ENCODE measurements at places on chromosomes 1 and 21. TPM values are rescaled to one million over a fixed set of nuclear protein-coding genes. Genes with fewer than 3 reads are reported as not detected.

DNA sequence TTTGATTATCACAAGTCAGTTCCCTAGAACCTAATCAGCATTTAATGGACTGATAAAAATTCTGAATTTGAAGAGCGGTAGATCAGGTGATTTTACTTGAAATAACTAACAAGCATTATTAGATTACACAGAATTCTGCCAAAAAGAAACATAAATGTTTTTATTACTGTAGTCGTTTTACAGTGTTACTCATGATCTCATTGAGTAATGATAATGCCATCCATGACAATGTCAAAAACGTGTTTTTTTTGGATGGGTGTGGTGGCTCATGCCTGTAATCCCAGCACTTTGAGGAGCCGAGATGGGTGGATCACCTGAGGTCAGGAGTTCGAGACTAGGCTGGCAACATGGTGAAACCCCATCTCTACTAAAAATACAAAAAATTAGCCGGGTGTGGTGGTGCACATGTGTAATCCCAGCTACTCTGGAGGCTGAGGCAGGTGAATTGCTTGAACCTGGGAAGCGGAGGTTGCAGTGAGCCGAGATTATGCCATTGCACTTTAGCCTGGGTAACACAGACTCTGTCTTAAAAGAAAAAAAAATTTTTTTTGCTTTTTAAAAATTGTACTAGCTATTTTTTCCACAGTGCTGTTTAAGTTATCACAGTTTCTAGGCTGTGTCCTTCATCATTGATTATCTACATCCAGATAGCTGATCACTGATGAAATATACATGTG is 56.6 kb downstream of the LAMC1 start:
- H3K27ac ChIP-seq, result no peak overlapping the region
- H3K36me3 ChIP-seq, result no peaks in the 10 kb centered on the region
- H3K4me3 ChIP-seq, result no peak overlapping the region
- H3K27me3 ChIP-seq, result no peaks in the 10 kb centered on the region
- DNase-seq, result no peak

DNA sequence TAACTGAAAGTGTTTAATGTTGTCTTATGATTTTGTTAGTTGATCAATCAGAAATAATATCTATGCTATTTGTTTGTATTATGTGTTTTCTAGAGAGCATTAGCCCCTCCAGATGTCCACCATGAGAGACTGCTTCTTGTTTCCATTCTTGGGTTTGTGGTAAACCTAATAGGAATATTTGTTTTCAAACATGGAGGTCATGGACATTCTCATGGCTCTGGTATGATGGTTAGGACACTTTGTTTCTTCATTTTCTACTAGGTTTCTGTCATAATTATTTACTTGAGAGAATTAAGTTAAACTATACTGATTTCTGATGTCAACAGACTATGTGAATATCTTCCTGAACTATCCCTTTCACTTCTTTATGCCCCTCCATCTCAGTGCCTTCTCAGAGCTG is 16.1 kb downstream of the SLC30A7 start:
- H3K36me3 ChIP-seq, result peaks cover 14% of the 10 kb centered on the region
- H3K4me3 ChIP-seq, result no peak overlapping the region
- no peak for DNase-seq
- H3K4me1 ChIP-seq, result no peaks in the 10 kb centered on the region
- no peaks in the 10 kb centered on the region for H3K27me3 ChIP-seq

GRCh38 chr21:39984286-39984991 is 117.2 kb downstream of the PCP4 start:
- DNase-seq, result peak; percentile 3
- H3K4me3 ChIP-seq, result no peak overlapping the region
- H3K27me3 ChIP-seq, result no peaks in the 10 kb centered on the region
- no peaks in the 10 kb centered on the region for H3K4me1 ChIP-seq

SLC44A5 gene
- 1.4 TPM for polyA plus RNA-seq

- H3K4me1 ChIP-seq, result no peaks in the 10 kb centered on the region
- no peaks in the 10 kb centered on the region for H3K36me3 ChIP-seq
- H3K27me3 ChIP-seq, result no peaks in the 10 kb centered on the region
- DNase-seq, result peak; percentile 59
- H3K27ac ChIP-seq, result no peak overlapping the region
These were observed 29.3 kb upstream of the USP1 start for GRCh38 chr1:62407398-62408009.

DNA sequence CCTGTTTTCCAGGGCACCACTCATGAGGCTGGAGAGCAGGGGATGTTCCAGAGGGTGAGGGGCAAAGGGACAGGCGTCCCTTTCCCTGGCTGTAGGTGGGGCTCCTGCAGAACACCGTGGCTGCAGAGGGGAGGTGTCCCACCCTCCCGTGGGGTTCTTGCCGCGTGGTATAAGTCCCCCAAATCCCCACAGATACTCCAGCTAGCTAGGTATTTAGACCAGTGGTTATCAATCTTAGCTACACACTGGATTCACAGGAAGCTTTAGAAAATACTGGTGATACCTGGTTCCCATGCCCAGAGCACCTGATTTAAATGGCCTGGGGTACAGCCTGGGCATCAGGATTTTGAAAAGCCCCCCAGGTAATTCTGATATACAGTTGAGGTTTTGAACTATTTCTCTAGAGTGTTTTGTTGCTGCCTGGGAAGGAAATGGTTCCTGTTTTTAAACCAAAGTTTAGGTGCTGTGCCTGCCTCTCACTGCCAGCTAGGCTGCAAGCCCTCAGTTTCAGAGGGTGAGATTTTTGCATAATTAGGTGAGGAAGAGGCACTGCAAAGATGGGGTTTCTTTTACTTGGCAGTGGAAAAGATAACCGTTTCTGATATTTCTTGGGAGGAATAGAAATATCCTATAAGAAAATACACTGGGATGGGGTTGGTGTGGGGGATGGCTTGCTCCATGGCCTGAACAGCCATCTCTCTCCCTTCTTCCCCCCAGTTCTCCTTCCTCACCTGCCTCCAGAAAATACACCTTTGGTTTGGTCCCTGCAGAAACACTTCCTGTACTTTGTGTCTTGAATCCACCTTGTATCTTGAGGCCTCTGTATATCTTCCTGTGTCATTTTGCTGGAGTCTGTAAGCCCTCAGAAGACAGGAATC is 51.7 kb downstream of the RASSF5 start:
- peaks cover 6% of the 10 kb centered on the region for H3K4me1 ChIP-seq
- peaks cover 27% of the 10 kb centered on the region for H3K27me3 ChIP-seq
- H3K36me3 ChIP-seq, result no peaks in the 10 kb centered on the region
- H3K27ac ChIP-seq, result no peak overlapping the region
- peak overlapping the region; percentile 65 for H3K4me3 ChIP-seq
- no peak for DNase-seq

DNA sequence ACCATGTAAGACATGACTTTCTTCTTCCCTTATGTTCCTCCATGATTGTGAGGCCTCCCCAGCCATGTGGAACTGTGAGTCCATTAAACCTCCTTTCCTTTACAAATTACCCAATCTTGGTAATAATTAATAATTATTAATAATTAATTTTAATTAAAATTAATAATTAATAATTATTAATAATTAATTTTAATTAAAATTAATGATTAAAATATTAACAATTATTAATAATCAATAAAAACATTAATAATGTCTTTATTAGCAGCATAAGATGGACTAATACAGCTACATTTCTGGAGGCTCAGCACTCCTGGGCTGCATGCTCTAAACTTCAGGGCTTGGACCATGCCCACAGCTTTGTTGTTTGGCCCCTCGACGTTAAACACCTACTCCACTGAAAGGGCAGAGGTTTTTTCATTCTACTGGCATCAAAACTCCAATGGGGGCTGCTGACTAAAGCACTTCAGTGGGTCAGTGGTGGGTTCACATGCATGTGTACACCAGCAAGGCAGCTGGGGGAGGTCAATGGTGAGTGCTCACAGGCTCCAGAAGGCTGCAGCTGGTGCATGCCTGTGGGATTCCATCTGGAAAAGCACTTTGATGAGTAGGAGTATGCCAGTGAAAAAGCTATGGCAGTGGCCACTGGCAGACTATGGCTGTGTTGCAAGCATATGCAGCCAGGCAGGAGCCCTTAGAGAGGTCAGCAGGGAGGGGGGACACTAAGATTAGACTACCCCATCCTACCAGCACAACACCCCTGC is 561.3 kb downstream of the NCAM2 start:
- H3K4me1 ChIP-seq, result no peaks in the 10 kb centered on the region
- H3K27me3 ChIP-seq, result no peaks in the 10 kb centered on the region
- no peaks in the 10 kb centered on the region for H3K36me3 ChIP-seq
- no peak overlapping the region for H3K27ac ChIP-seq
- no peak for DNase-seq

DNA sequence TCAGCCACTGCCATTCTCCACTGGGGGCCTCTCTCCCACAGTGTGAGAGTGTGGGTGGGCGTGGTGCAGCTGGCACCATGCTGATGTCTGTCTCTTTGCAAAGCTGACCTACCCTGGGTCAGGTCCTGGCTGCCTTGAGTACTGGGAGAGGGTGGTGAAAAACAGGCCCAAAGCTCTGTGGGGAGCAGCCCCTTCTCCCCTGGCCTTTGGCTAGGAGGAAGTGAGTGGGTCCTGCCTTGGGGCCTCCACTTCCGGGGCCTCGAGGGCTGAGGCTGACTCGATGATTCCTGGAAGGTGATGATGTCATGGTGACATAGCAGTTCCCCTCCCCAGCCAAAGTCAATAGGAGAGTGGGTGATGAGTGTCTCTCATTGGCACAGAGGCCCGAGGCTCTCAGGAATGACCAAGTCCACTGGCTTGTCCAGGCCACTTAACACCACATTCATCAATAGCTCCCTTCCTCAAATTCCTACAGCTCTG is 53.0 kb downstream of the IER5 start:
- no peaks in the 10 kb centered on the region for H3K36me3 ChIP-seq
- no peak for DNase-seq
- peak overlapping the region; percentile 22 for H3K27ac ChIP-seq
- H3K27me3 ChIP-seq, result no peaks in the 10 kb centered on the region
- H3K4me1 ChIP-seq, result no peaks in the 10 kb centered on the region

- no peak overlapping the region for H3K4me3 ChIP-seq
- H3K27ac ChIP-seq, result no peak overlapping the region
- no peak for DNase-seq
- H3K27me3 ChIP-seq, result no peaks in the 10 kb centered on the region
These were observed 122.7 kb downstream of the RGS21 start for GRCh38 chr1:192439373-192440025.

All from small intestine (tissue), 16 donors.